ENCODE measurements at places on chromosomes 12 and 14.
A peak's percentile ranks its signal among the peaks of the same experiment; 100 is the strongest.

DNA sequence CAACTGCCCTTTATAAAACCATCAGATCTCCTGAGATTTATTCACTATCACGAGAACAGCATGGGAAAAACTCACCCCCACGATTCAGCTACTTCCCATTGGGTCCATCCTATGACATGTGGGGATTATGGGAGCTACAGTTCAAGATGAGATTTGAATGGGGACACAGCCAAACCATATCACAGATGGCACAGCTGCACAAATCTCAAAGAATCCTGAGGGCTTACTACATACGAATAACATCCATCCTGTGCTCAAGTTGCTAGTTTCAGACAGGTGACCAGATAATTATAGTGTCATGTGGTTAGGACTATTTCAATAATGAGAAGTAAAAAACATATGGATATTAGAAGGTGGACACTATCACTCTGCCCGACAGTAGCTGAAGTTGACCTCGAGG, 211.2 kb downstream of the NUAK1 start:
- no peak for DNase-seq

DNA sequence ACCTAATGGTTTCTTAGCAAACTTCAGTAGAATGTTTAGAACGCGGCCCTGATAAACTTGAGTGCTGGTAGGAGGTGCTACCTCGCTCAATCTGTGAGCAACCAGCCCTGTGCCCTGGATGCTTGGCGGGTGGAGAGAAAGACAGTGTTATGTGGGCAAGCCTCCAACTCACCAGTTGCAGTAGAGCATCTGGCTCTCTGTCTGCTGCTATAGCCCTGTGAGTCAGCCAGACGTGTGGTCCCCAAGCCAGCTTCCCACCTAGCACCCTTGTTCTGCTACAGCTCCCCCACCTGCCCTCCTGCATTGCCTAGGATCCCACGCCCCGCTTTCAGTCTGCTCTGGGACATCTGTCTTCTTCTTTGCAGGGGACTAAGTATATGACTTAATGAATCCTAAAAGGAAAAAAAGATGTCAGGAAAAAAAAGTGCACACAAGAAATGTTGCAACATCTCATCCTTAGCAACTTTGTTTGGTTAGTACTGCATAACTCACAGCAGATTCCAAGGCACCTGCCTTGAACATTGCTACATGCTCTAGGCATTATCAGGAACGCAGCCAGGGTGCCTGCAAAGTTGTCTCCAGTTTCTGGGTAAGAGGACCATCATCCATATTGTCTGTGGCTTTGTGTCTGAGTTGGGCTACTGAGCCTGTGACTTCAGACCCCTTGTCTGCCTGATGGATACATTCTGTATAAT, 13.6 kb downstream of the SNRNP35 start:
- DNase-seq = no peak

DNA sequence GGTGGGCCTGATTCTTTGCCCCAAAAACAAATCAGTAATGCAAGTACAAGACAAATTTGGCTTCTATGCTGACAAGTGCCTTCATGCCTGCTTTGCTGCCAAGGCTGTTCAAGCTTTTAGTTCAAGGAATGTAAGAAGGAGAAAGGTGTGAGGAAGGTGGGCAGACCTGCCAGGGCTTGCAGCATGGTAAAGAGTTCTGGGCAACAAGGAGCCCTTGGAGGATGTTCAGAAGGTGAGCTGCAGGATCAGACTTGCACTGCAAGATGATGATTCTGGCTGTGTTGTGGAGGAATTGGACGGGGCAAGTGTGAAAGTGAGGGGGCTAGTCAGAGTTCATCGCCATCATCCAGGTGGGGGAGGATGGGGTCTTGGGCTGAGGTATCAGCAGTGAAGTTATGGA, 167.9 kb downstream of the NUAK1 start:
- no peak for DNase-seq

DNA sequence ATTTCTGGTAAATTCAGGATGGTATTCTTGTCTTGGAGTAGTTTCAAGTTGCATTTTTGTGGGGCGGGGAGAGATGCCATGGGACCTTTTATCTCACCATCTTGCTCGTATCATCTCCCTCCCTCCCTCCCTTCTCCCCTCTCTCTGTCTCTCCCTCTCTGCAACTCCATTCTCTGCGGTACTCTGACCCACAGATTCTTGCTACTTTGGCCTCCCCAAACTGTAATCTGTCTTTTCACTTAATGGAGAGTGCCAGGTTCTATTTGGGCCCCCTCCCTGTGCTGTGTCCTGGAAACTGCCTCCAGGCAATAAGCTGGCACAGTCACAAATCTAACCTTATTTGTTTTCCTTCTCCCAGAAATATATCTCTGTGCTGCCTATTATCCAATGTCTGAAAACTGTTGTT, 175.2 kb downstream of the PAWR start:
- no peak for DNase-seq

GRCh38 chr12:18246066-18246465, 15.3 kb upstream of the PIK3C2G start:
- no peak for DNase-seq

GRCh38 chr12:538731-539539, 79.2 kb downstream of the B4GALNT3 start:
- DNase-seq = peak; percentile 67

DNA sequence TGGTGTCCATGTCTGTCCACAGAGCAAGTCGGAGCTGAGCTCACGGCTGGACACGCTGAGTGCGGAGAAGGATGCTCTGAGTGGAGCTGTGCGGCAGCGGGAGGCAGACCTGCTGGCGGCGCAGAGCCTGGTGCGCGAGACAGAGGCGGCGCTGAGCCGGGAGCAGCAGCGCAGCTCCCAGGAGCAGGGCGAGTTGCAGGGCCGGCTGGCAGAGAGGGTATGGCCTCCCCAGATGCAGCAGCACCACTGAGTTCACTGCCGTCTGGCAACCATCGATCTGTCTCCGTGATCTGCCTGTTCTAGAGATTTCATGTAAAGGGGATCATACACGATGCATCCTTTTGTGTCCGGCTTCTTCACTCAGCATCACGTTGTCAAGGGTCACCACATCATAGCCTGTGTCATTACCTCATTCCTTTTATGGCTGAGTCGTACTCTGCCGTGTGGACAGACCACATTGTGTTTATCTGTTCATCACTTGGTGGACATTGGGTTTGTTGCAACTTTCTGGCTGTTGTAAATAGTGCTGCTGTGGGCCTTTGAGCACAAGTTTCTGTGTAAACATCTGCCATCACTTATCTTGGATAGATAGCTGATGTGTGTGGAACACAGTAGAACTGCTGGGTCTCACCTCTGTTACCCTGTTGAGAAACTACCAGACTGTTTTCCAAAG, 21.9 kb downstream of the HIP1R start:
- no peak for DNase-seq

GRCh38 chr12:123713398-123713797, 1.2 kb downstream of the ATP6V0A2 start:
- DNase-seq = no peak

DNA sequence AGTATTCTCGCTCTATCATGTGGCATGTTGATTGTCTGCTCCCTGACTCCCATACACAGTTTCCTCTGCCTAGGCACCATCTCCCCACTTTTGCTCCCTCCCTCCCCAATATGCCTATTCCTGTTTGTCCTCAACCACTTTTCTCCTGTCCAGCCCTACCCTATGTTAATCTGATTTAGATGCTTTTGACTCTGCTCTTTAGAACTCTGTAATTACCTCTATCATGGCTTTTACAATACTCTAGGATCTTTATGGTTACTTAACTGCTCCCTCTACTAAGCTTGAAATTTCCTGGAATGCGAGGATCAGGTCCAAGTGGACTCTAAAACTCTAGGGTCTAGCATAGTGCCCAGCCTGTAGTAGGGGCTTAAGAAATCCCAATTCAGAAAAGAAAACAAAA, 68.6 kb downstream of the TGFB3 start:
- no peak for DNase-seq

DNA sequence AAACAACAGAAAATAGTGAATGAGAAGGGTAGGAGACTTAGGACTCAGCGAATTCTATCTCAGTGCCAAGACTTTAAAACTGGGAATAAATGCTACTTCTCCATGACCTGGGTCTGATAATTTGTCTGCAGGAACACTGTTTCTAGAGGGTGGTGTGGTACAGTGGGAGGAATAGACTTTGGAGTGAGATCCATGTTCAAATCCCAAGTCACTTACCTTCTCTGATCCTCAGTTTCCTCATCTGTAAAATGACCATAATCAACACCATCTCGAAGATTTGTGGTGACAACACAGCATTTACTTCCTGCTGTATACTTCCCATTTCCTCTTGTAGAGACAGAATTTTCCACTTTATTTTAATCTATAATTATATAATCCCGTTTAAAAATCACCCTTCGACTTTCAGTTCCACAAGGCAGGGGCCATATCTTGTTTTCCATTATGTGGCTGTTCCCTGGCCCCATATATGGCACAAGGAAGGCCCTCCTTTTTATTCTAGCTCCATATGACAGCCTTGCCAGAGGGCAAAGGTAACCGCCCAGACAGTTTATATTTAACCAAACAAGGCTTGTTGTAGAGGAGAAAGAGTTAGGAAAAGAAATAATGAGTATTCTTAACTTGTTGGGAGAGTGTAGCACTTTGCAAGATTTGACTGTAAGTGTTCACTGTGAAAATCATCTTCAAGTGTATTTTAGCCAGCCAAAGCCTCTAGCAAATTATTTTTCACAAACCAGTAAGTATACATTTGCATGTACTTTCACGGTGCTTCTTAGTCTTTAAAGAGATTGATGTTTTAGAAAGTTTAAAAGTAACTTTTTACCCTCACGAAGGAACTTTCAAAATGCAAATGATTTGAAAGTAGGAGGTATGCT, 243.1 kb downstream of the AKAP6 start:
- DNase-seq = no peak

DNA sequence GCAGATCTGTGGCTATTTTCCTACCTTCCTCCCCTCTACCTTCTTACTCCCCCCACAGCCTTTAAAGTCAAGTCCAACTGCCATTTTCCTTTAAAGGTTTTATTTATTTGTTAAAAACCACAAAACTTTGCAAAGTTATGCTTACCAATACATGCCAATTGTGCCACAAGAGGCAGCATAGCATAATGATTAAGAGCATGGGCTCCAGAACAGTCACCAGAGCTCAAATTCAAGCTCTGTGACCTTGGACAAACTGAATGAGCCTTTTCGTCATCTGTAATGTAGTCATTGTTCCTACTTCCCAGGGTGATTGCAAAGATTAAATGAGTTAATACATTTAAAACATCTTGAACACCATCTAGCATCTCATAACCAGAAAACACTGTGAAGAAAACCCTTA, 13.0 kb upstream of the FMNL3 start:
- DNase-seq = no peak

DNA sequence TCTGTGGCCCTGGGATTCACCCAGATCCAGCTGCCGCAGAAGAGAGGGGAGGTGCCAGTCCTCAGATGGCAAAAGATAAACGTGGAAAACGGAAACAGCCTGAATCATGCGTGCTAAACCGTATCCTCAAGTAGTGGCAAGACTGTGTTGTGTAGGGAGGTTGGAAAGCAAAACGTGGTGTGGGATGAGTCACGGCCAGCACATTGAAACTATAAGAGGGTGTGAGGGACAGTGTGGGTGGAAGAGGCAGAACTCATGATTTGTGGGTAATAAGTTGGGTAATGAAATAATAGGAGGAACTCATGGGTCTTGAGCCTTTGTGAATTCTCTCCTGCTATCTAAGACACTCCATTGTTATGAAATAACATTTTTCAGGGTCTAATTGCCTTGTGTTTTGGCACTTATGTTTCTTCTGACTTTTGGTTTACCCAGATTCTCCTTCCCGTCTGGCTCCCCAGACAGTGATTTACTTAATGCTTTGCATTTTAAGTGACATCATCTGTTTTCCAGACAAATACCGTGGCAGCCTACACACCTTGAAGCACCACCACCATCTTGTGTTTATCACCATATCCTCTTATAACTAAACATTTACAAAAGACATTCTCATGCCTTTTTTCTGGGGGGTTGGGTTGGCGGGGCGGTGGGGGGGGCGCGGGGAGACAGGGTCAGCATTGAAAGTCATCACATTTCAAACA, 62.3 kb upstream of the PTCSC3 start:
- DNase-seq = no peak

GRCh38 chr14:102262929-102263462, 42.0 kb downstream of the MOK start:
- DNase-seq = no peak

DNA sequence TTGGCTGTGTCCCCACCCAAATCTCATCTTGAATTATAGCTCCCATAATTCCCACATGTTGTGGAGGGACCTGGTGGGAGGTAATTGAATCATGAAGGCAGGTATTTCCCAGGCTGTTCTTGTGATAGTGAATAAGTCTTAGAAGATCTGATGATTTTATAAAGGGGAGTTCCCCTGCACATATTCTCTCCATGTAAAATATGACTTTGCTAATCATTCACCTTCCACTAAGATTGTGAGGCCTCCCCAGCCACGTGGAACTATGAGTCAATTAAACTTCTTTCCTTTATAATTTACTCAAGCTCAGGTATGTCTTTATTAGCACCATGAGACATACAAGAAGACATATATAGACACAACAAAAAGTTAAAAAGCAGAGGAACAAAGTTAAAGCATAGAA, 120.0 kb downstream of the CPNE8 start:
- DNase-seq = no peak

DNA sequence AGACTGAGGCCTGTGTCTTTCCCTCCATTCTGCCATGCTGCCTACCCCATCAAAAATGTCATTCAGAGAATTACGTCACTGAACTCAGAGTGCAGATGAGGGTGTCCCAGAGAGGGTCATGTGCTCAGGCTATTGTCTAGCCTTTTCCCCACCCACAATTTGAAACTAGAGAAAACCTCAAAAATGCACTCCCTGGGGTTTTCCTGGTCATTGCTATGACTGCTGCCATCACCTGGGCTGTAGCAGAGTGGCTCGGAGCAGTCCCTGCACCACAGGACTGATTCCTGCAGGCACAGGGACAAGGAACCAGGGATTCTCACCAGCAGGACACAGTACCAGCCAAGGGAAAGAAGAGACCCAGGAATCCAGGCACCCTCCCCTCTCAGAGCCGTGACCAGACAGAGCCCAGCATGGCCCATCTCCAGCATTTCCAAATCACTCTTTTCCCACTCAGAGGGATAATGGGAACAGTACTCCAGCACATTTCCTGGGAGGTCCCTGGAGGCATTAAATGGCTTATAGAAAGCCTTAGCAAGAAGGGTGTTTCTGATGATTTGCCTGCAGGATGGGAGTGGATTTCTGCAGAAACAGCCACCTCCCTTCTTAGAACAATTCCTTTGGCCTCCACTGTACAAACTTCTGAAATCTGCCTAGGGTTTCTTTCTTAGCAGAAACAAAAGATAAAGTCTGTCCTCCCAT, 45.9 kb downstream of the VWF start:
- DNase-seq = no peak

GRCh38 chr14:37597538-37597913, 2.1 kb downstream of the TTC6 start:
- DNase-seq = no peak

GRCh38 chr12:14545144-14546124, 22.2 kb downstream of the PLBD1 start:
- no peak for DNase-seq

- no peak for DNase-seq
Measured at GRCh38 chr12:114710151-114710550, 26.2 kb upstream of the TBX3 start.
